Stimulated activated CD8-positive, alpha-beta memory T cell treated with anti-CD3 and anti-CD28 coated beads, Interleukin-7, amount 100 ng/mL, for 1 hour (primary cell): ENCODE measurements at places on chromosomes 1 and 21.

DNA sequence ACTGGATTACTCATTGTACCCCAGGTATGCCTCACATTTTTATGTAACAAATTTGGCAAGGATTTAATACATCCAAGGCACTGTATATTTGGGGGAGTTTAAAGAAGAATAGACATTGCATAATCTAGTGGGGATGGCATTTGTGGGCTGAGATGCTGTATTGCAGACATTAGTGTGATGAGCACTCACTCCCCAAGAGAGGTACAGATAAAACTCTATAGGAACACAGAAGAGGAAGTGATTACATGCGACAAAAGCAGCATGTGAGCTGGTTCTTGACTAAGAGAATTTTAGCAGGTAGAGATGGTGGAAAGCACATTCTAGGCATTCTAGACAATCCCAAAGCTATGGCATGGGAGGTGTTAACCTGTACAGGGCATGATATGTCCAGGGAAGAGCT lies 24.2 kb upstream of the CDC14A start:
- no peak for DNase-seq

DNA sequence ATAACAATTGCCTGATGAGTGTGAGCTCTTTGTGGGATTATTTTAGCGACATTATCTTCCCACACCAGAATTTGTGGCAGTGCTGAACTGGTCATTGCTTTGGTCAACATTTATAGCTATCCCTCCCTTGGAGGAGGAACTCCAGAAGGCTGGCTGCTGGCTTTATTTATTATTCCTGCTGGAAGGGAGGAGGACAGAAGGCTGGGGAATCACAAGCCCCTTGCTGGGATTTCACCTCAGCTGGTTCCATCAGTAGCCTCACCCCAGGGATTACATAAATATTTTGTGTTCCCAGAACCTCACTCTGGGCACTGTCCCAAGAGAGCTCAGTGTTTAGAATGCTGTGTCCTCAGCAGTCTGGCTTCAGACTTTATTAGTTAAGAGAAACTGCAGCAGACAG lies 102.8 kb upstream of the C1orf21 start:
- no peak for DNase-seq

DNA sequence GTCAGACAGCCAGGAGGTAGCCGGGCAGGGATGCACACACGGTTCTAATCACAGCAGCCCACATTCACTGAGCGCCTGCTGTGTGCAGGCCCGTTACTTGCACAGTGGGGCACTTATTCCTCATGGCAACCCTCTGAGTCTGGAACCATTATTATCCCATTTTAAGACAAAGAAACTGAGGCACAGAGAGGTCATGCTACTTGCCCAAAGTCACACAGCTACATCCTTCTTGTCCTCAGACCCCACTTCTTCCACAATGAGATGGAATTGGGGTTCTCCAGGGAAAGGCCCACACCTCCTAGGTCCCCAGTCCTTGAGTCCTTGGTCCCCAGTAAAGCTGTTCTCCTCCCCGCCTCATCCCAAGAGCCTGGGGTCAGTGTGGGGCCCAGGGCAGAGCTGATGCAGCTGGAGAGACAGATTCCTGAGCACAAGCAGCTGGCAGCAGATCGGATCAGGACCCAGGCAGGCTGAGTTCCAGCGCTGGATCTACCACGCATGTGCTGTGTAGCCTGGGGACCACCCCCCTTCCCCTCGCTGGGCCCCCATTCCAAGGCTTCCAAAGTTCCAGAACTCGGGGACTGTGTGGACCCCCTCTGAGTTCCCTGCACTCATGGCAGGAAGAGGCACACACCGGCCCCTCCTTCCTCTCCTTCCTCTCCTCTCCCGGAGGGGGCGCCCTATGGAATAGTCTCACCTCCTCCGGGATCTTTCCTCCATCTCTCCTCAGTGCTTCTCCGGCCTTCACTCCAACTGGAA lies 393.4 kb downstream of the MATN1 start:
- no peak for DNase-seq

GRCh38 chr21:44402323-44403105 lies 49.1 kb downstream of the TRPM2 start:
- DNase-seq: no peak

DNA sequence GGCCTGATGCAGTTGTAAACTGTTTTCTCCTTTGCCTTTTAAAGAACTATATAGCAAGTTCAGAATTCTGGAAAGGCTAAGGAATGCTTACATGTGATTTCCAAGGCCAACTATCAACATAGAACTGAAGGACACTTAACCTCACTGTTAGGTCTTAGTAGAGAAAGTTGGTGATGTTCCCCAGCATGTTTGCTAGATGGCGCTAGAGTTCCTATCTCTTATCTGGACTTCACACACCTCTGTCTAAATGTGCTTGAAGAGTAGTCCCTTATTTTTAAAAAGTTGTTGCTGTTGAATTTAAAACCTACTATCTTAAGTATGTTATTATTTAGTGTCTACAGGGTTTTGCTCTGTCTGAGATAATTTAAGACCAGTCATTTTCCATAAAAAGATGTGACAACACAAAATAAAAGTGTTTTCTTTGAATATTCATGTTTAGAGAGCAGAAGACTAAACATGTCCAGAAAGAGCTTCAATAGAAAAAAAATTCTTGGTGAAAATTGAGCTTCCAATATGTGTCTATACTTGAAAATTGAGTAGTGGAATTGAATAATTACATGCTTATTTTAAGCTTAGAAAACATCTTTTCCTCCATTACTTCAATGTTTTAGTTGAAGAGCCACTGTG lies 237.3 kb downstream of the S1PR1 start:
- no peak for DNase-seq

DNA sequence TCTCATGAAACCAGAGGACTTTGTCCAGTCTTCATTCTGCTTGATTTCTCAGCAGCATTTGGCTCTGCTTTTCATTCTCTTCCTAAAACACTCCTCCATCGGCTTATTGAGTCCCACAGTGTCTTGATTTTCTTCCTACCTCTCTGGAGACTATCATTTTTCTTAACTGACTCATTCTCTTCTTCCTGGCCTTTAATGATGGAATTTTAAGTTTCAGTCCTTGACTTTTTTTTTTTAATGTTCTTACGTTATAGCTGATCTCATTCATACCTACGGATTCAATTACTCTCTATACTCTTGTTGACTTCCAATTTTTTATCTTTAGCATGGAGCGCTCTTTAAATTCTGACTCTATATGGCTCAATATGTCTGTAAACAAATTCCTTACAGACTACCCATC lies 111.1 kb downstream of the NEK7 start:
- DNase-seq: no peak

- DNase-seq: no peak
These were observed 69.3 kb downstream of the SPAG17 start for GRCh38 chr1:118115567-118116295.

DNA sequence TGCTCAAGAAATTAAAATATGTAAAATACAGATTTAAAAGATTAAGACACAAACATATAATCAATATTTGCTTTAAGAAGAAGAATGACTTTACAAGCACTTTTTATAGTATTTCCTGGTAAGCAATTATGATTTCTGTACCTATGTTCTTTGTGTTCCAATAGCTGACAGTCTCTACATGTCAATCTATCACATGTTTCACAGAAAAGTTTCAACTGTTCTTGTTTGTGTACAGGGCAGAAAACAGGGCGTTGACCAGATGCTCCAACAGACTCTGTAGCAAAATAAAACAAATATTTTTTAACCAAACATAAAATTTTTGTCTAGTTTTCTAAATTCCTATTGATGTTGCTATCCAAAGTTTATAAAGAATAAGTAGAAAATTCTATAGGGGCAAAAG lies 48.0 kb downstream of the TRIM33 start:
- DNase-seq: no peak

DNA sequence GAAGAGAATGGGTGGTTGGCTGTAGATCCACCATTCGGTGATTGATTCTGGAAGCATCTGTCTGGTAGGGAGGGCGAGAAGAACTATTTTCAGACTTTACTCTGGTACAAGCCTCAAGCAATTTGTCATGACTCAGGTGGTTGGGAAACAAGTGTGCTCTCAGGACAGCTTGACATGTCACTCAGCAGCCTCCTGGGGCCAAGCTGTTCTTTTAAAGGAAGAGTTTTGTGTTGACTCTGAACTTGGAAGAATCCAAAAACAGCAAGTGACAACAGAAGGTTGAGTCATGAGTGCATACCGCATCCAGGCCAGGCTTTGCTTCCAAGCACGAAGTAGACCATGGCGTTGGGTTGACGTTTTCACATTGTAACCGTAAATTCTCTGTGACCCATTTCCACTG lies 65.9 kb downstream of the CLIC6 start:
- DNase-seq: no peak

DNA sequence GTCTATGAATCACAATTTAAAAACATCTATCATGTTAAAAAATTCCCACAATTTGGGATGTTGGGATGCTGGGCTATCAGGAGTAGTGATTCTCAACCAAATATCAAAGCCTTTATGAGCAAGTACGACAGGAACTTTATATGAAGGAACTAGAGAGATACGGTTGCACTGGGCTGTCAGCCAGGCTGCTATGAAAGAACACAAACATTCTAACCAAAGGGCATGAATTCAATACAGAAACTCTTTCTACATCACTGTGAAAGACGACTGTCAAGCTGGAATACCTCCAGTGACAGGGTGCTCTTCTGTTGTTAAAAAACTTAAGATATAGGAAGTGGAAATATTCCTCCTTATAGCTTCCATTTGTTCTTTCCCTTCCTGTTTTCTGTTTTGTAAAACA lies 9.8 kb downstream of the CACNA1E start:
- no peak for DNase-seq

GRCh38 chr21:43938751-43939442 lies 73.2 kb upstream of the TRAPPC10 start:
- peak; percentile 80 for DNase-seq

DNA sequence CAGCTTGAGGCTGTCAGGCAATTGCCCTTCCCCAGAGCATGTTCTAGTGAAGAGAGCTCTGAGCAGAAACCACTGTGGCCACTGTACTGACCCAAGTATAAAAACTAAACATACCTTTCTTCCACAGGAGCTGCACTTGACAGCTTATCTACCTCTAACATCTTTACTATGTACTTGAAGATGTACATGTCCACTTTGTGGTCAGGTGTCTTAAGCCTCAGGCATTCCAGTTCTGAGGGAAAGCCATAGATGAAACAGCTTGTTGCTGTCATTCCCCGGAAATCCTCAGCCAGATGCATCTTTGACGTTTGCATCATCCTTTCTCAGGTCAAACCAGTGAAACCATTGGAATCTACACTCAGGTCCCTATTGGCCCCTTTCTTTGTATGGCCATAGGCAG lies 70.4 kb downstream of the CHRM3 start:
- no peak for DNase-seq

DNA sequence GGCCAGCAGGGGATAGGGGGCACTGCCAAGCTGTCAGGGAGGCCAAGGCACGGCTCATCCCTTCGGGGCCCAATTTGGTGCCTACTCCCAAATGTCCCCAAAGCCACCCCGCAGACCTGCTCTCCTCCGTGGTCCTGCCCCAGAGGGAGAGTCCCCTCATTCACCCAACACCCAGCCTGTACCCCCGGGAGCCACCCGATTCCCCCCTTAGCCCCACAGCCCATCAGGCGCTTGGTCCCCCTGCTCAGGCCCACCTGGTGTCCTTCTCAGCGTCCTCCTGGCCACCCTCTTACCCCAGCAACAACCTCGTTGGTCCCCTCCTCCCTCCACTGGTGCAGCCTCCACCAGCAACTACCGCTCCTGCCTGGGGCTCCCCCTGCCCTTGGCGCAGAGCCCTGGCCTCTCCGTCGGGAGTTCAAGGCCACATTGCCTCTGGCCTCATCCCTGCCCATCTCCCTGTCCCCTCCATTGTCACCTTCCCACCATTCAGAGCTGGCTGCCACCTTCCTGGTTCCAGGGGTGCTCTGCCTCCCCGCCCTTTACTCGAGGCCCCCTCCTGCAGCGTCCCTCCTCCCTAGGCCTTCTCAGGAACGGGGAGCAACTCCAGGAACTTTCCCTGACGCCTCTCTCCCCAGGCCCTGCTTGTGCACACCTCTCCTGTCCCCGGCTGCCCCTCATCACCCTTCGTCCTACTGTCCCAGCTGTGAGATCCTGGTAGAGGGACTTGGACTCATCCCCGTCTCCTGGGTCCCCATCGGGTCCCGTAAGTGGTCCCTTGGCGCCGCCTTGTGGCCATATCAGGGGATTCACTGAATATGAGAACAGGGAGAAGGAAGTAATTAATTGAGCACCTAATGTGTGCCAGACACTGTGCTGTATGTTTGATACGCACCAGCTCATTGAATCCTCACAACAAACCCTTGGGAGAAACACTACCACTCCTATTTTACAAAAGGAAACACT lies 73.9 kb downstream of the RAP1GAP start:
- DNase-seq: no peak

GRCh38 chr1:89322402-89322801 lies 41.5 kb upstream of the GBP6 start:
- no peak for DNase-seq

- DNase-seq: no peak
These were observed 144.4 kb upstream of the ZNF644 start for GRCh38 chr1:91166106-91166712.

GRCh38 chr1:109266965-109267364 lies 16.0 kb downstream of the PSRC1 start:
- no peak for DNase-seq

- no peak for DNase-seq
These were observed 300.4 kb downstream of the PLA2G4A start for GRCh38 chr1:187129132-187129531.

- DNase-seq: no peak
These were observed 50.9 kb downstream of the PRDM15 start for GRCh38 chr21:41827951-41828883.

DNA sequence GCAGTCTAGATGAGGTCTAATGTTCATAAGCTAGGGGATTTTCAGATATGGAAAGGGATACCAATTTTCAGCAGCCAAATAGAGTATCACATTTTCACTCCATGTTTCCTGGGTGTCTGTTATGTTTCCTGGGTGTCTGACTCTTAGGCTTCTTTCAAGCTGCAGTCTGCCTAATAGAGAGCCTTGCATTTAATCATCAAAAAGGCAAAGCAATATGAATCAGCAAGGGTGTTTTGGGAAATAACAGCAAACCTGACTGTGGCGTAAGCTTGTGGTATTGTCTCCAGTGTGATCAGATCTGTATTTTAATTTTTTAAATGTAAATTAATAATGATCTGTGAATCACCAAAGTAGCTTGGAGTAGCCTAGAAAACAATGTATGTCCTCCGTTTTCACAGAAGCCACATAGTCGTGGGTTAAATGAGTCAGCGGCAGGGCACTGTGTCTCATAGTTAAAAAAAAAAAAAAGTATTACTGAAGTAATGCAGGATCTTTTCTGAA lies 10.4 kb downstream of the LGALS8 start:
- no peak for DNase-seq

DNA sequence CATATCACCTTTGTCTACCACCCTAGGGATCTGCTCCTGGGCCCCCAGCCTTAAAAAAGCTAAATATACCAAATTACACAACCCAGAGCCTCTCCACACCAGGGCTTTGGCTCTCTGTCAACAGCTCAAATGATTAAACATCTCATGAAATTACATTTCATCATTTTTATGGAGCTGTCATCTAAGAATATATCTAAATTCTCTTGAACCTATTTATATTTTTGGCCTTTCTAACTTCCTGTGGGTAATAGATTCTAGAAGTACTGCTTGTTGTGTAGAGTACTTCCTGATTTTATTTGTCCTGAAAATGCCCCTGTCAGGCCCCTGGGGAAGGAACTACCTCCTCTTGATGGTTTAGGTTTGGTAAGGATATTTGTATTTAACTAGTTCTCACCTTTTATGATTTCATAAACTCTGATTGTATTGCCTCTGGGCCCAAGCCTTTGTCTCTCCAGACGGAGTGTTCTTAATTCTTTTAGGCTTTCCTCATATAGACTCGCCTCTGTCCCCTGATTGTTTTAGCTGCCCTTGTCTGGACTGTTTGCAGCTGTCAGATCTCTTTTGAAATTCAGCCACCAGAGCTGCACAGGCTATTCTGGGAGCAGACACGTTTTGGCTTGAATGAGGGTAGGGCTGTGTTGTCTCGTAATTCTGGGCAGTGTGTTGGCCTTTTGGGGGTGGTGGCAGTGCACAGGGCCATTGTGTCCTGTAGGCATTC lies 16.6 kb downstream of the MYOG start:
- DNase-seq: no peak
